Kasumi-1 (cell line): ENCODE measurements at places on chromosomes 5 and 9.

- DNase-seq: no peak
Measured at GRCh38 chr5:147509710-147510651, at the start of gene DPYSL3. TSS of gene DPYSL3 (minus strand) at chr5:147510068. CDS start at chr5:147509858, 210 bp downstream.

- DNase-seq: no peak
Measured at GRCh38 chr5:53426878-53427277, 53.6 kb upstream of the FST start.

- no peak for DNase-seq
Measured at GRCh38 chr5:144308906-144309670, 138.4 kb downstream of the KCTD16 start.

- DNase-seq: peak; percentile 17
Measured at GRCh38 chr5:40017135-40017534, 592.4 kb upstream of the DAB2 start.

GRCh38 chr5:74465724-74466123 lies 174.8 kb downstream of the ENC1 start:
- no peak for DNase-seq
